NCI-H2081 treated with DMSO at 0.1 percent for 48 hours (cell line): ENCODE measurements at places on chromosomes 16 and 17.

GRCh38 chr16:63703612-63704011 lies 1418.3 kb downstream of the CDH11 start:
- DNase-seq, result no peak

GRCh38 chr17:49565948-49566491 lies 9.7 kb upstream of the NXPH3 start:
- no peak for DNase-seq

DNA sequence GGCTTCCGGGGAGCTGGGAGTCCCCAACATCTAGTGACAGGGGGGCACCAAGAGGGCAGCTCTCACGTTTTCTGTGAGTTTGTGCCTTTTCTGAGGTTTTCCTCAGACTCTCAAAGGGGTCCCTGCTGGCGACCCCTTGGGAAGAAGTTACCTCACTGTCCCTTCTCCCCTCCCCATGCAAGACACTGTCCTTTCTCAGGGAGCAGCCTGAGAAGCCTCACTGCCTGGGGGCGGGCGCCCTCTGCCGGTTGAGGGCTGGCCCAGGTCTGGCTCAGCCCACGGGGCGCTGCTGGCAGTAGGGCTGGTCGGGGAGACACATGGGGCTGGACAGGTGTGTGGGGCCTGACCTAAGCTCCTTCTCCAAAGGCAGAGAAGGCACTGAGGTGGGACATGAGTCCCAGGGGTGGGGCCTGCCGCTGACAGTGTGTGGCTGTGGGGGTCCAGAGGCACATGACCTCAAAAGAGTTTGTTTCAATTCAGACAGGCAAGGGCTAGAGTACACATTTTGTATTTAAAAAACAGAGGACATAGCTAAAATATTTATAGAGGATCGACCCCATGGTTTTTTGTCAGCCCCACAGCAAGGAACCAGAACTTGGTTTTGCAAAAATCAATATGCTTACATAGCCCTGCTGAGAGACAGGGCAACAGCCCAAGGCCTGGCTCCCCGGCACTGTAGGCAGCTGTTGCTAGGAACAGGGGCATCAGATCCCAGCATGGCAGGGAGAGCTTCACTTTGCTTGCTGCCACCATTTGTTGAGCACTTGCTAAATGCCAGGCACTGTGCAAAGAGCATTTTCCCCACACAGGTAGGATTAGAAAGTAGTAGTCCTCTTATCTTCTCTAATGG lies 18.5 kb upstream of the ALDH3A1 start:
- no peak for DNase-seq

GRCh38 chr17:80969674-80970043 lies 22.0 kb upstream of the CHMP6 start:
- no peak for DNase-seq

DNA sequence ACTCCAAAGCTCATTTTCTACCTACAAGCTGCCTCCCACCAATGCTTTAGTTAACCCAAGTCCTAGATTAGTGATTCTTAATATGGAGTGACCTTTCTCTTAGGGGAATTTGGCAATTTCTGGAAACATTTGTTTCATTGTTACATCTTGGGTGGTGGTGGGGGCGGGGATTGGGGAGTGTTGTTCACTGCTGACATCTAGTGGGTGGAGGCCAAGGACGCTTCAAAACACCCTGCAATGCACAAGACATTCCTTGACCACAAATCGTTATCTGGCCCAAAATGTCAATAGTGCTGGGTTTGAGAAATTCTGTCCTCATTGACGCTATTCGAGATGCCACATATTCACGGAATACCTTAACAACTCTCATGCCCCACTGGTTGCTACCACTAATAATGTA lies 282.9 kb downstream of the RBFOX1 start:
- no peak for DNase-seq

GRCh38 chr16:75483222-75483621 lies 12.0 kb downstream of the CHST6 start:
- DNase-seq, result no peak

DNA sequence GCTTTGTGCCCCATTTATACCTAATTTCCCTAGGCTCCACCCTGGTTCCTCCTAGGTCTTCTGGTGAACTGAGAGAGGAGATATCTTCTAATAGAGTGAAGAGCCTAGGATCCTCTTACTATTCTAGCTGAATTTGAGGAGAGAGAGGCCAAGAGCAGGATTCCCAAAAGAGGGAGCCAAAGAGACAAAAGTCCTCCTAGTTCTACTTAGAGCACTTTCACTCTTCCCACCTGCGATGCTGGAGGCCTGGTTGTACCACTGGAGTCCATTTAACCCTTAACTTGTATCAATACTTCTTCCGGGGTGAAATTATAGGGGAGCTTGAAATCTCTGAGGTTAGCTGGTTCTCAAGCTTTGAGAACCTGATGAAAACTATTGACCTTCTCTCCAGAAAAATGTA lies 3.4 kb upstream of the SSH2 start:
- DNase-seq, result no peak

DNA sequence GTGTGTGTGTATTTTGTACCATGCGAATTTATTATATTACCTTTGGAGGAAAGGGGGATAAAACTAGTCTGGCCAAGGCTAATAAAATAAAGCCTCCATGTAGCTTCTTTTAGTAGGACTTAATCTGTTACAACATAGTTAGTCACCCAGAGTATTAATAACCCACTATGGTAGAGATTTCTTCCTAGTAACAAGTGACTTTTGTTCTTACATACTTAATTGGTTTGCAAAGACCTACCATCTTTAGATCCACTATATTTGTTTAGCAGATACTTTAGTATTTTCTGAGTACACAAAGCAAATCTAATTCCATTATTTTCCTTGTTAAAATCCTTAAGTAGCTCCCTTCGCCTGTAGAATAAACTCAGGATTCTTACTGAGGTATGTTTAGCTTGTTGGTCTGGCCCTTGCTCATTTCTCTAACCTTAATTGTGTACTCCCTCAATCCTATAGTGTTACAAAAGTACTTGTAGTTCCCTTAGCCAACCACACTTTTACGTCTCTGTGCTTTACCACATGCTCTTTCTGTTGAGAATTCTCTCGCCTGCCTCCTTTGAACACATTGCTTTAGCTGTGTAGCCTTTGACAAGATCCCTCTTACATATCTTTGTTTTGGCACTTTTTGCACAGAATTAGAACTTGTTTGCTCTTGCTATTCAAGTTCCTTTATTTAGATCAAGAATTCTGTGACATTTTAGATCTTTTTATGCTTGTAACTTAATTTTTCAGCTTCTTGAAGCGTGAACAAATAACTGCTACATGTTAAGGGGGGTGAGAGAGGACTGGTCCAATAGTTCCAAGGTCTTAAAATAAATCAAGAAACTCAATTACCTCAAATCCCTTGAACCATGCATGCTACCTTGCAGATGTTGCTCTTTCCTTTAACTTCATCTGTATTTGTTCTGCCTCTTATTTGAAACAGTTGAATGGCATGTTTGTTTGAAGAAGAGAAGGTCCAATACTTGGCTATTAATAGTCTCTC lies 23.8 kb downstream of the CLTC start:
- DNase-seq, result no peak

GRCh38 chr16:58970775-58971174 lies 236.7 kb upstream of the GOT2 start:
- DNase-seq, result no peak

DNA sequence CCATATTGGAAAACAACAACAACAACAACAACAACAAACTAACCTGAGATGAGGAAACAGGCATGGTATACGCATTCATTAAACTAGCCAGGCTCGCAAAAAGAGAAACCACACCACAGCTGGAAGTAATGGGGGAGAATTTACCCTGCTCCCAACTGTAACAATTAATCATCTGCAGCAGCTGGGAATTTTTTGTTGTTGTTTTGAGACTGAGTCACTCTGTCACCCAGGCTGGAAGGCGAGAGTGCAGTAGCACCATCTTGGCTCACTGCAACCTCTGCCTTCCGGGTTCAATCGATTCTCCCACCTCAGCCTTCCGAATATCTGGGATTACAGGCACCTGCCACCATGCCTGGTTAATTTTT lies 16.3 kb downstream of the PRPSAP1 start:
- no peak for DNase-seq

GRCh38 chr17:78623541-78623940 lies 46.3 kb upstream of the DNAH17 start:
- no peak for DNase-seq
